ENCODE measurements at places on chromosomes 2 and 18. TPM values are rescaled to one million over a fixed set of nuclear protein-coding genes. Genes with fewer than 3 reads are reported as not detected.

GRCh38 chr18:41899535-41899934, 55.5 kb upstream of the PIK3C3 start:
- no peak for DNase-seq

- DNase-seq = no peak
Measured at GRCh38 chr2:109382951-109383350, 230.8 kb downstream of the SEPTIN10 start.

Gene CCL20
- total RNA-seq = 0.31 TPM

Gene IL37
- total RNA-seq = not detected

- no peak for DNase-seq
Measured at GRCh38 chr2:121094845-121095244, 190.2 kb downstream of the TFCP2L1 start.

Data from HT-29 (cell line).